ENCODE measurements at places on chromosomes 6 and 20.

DNA sequence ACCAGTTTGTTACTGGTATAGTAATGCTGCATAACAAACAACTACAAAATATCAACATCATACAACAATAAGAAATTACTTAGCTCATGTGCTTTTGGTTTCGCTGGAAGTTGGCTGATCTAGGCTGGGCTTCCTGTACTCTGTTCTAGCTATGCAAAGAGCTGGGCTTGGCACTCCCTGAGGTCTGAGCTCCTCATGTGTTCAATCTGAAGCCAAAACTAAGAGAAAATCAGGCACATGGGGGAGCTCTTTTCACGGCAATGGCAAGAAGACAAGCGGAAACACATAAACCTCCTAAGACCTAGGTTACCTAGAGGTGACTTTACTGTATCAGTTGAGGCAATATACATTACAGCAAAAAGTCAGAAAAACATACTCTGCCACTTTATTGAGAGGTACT, 574.2 kb downstream of the KHDRBS2 start:
- DNase-seq = no peak

GRCh38 chr6:31210741-31211532, 40.5 kb upstream of the POU5F1 start:
- DNase-seq = no peak

- DNase-seq = no peak
Measured at GRCh38 chr6:77466451-77467437, 3.5 kb upstream of the HTR1B start.

DNA sequence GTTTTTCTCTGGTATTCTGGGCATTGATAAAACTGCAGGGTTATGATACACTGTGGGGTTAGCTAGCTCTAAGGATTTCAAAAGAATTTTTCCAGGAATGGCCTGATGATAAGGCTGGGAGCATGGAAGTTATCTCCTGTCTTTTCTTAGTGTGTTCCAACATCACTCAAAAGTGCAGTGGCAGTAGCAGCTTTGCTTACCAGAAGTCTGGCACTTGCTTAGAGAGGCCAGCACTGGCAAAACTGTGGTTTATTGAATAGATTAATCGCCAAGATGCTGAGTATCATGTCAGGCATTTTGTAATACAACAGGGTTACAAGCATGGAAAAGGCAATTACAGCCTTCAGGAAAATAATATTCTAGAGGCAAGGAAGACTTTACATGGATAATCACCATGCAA, 719.5 kb upstream of the GJE1 start:
- no peak for DNase-seq

GRCh38 chr6:138088326-138088762, 18.9 kb downstream of the PERP start:
- no peak for DNase-seq

DNA sequence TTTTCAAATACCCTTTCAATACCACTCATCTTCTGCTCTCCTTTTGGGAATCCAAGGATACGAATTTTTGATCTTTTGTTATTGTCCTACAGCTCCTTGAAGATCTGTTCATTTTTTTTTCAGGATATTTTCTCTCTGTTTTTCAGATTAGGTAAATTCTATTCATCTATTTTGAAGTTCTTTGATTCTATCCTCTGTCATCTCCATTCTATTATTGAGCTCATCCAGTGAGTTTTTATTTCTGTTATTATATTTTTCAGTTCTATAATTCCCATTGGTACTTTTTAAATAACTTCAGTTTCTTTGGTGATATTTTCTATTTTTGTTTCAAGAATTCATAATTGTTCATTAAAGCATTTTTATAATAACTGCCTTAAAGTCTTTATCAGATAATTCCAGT, 14.7 kb upstream of the ADTRP start:
- DNase-seq = no peak

DNA sequence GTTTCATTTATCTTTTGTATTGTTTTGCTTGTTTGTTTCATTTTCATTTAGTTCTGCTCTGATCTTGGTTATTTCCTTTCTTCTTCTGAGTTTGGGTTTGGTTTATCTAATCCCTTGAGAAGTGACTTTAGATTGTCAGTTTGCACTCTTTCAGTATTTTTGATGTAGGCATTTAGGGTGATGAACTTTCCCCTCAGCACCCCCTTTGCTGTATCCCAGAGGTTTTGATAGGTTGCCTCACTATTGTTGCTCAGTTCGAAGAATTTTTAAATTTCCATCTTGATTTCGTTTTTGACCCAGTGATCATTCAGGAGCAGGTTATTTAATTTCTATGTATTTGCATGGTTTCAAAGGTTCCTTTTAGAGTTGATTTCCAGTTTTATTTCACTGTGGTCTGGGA, 119.6 kb upstream of the SSTR4 start:
- no peak for DNase-seq

DNA sequence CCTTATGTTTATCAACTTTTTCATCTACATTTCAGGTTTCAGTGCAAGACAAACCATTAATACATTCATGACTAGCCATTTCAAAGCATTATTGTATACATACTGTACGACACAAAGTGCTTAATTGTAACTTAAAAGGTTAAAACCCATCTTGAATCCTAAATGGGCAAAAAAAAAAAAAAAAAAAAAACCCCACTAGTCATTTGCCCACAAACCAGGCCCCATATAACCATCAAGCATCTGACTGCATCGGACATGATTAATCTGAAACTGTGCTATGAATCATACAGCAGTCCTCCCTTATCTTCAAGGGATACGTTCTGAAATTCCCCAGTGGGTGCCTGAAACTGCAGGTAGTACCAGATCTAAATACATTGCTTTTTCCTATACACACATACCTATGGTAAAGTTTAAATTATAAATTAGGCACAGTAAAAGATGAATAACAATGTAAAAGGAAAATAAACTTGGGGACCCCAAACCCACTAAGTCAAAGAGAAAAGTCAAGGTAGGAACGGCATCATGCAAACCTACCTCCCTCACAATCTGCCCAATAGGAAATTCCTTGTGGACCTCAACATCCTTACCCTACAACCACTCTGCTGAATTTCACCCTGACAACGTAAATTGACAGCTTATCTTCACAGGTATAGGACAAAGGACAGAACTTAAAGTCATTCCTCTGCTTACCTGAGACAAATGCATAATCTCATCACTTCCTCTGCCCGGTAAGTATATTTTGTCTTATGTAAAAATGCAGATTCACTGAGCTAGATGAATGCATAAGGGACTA, 14.3 kb downstream of the B4GALT5 start:
- DNase-seq = no peak

GRCh38 chr6:163818719-163819118, 404.2 kb downstream of the QKI start:
- no peak for DNase-seq

- DNase-seq = no peak
Measured at GRCh38 chr6:67493682-67494081, 1141.4 kb upstream of the ADGRB3 start.

DNA sequence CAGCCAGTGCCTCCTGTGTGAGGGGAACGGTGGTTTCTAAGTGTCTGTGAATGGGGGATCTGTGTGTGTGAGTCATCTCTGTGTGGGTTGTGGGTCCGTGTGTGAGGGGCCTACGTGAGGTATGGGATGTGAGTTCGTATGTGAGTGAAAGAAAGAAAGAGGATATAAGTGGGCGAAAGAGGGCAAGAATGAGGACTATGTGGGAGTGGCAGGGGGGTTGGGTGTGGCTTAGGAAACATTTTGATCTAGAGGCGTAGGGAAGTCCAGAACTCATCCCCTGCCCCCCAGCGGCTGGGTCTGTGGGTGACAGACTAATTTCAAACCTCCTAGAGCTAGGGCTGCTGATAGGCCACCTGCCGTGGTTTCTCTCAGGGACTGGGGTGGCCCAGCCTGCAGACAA, 35.5 kb downstream of the DHX35 start:
- peak; percentile 11 for DNase-seq

DNA sequence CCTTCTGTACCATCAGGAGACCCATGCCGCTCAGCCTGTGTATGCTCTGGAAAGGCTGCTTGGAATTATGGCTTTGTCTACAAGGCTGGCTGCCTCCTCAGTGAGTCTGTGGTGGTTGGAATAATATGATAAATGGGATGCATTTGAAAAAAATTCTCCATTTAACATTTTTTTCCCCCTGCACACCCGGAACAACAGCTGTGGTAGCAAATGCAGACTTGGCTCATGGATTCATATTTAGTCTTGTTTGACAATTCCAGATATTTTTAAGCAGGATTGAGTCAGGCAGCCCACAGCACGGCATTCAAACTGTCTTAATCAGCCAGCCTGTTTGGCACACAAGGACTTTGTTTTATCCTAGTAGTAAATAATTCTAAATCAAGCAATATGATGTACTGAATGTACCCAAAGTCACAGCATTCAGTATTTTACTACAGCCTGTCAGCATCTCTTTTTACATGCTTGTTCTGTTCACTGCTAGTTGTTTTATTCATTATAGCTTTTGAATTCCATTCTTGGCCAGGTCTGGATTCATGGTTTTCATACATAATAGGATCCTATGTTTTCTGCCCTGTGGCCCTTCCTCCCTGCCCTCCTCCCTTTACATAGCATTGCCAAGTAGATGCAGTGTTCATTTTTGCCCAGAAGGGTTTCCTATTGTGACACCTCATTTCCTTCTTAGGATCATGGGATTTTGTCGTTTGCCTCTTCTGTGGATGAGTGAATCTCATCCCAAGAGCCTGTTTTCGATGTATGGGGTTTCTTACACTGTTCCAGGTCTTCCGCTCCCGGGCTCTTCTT, 68.1 kb downstream of the LRRC1 start:
- DNase-seq = no peak

- no peak for DNase-seq
Measured at GRCh38 chr6:157574851-157575424, 193.9 kb downstream of the ZDHHC14 start.

Data from stimulated activated CD4-positive, alpha-beta T cell treated with anti-CD3 and anti-CD28 coated beads, TNF-alpha, amount 100 ng/mL, for 24 hours (primary cell).